ENCODE measurements at places on chromosomes 11 and 22.

GRCh38 chr22:50556703-50557102 lies 6.0 kb downstream of the SYCE3 start:
- DNase-seq, result no peak

GRCh38 chr11:114915871-114916805 lies 237.8 kb downstream of the NXPE2 start:
- no peak for DNase-seq

DNA sequence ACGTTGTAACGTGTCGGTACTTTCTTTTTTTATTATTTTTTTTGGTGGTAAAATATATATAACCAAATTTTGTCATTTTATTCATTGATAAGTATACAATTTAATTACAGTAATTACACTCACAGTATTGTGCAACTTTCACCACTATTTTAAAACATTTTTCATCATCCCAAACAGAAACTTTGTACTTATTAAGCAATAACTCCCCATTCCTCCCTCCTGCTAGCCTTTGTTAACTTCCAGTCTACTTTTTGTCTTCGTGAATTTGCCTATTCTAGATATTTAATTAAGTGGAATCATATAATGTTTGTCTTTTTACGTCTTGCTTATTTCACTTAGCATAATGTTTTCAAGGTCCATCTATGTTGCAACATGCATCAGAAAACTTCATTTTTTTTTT lies 58.5 kb downstream of the STIM1 start:
- DNase-seq, result no peak

- DNase-seq, result no peak
Measured at GRCh38 chr11:12989428-12990161, 19.5 kb upstream of the RASSF10 start.

GRCh38 chr22:38448945-38449745 lies 5.9 kb downstream of the KCNJ4 start:
- DNase-seq, result no peak

DNA sequence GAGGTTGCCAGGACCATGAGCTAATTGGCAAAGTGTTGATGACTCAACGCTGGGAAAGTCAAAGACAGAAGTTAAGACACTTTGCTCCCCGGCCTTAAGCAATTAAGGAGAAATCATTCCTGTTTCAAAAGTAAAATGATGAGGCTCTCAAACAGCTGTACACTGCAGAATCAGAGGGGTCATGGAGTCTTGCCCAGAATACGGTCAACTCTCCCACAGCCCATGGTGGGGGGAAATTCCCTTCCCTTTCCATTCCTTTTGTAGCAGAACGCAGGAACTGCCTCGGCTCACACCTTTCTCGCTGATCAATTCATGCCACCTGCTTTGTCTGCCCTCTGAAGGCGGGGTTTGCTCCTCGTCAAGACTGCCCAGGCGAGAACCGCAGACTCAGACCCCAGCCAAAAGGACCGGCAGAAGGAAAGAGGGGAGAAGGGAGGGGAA lies 52.8 kb downstream of the MN1 start:
- DNase-seq, result no peak

GRCh38 chr11:20342347-20343141 lies 21.0 kb upstream of the HTATIP2 start:
- no peak for DNase-seq

DNA sequence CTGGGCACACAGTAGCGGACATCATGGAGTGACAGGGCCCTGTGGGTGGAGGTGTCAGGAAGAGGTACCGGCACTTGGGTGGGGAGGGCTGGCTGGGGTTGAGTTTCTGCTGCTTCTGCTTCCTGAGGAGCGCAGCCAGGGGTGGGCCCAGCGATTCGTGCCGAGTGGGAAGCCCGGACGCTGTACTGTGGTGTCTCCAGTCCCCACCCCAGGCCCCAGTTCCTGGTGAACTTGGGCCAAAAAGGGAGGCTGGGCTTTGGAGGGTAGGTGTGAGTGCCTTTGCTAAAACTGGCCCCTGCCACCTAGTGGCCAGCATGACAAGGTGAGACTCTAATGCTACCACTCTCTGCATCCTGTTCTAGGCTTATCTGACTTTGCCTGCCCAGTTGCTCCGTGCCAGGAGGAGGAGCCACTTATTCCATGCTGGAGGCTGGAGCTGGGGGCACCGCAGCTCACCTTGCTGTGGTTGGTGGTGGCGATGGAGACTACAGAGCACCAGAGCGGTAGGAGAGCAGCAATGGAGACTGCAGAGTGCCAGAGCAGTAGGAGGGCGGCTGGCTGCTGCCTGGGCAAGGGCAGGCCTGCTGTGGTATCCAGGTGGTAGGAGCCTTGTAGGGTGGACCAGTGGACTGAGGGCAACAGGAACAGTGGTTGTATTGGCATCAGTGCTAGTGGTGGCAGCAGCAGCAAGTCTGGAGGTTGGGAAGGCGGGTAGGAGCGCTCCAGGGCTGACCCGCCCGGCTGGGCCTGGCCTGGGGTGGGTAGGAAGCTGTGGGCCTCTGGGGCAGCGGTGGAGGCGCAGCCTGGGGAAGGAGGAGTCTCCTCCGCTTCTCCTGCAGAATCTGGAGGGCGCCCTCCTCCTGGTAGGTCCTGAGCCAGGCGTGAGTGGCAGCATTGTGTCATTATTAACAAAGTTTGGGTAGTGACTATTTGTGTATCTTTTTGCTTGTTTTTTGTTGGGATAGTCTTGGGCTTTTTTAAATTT lies 2.2 kb upstream of the RFPL2 start:
- DNase-seq, result no peak

DNA sequence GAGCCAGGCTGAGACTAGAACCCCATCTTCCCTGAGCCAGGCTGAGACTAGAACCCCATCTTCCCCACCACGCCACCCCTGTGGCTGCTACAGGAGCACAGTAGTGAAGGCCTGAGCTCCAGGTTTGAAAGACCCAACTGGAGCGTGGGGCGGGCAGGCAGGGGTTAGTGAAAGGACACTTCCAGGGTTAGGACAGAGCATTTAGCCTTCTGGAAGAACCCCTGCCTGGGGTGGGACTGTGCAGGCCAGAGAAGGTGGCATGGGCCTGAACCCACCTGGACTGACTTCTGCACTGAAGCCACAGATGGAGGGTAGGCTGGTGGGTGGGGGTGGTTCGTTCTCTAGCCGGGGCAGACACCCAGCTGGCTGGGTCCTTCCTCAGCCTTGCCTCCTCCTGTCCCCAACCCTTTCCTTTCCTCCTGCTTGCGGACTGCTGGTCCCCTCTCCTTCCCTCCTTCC lies 24.1 kb downstream of the SUN2 start:
- no peak for DNase-seq

GRCh38 chr22:28075358-28075981 lies 156.4 kb upstream of the PITPNB start:
- no peak for DNase-seq

DNA sequence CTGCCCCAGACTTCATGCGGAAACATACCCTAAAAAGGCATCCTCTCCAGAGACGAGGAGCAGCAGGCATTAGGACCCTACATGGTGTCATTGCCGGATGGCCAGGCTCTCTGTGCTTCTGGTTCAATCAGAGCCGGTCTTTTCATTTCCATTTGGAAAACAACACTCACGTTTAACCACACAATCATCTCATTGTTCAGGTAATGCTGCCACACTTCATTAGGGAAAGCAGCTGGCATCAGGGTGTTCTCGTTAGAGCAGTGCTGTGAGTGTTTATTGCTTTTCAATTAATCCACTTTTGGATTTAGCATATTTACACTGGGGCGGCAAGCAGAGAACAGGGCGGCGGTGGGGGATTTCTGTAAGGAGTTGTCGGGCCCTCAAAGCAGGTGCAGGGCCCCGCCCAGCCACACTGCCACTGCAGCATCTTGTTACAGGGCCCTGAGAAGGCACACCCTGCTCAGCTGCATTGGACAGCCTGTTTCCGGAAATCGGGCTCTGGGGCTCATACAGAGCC lies 338.6 kb downstream of the SHANK2 start:
- DNase-seq, result no peak

- no peak for DNase-seq
Measured at GRCh38 chr22:24541681-24542515, 13.0 kb downstream of the GUCD1 start.

DNA sequence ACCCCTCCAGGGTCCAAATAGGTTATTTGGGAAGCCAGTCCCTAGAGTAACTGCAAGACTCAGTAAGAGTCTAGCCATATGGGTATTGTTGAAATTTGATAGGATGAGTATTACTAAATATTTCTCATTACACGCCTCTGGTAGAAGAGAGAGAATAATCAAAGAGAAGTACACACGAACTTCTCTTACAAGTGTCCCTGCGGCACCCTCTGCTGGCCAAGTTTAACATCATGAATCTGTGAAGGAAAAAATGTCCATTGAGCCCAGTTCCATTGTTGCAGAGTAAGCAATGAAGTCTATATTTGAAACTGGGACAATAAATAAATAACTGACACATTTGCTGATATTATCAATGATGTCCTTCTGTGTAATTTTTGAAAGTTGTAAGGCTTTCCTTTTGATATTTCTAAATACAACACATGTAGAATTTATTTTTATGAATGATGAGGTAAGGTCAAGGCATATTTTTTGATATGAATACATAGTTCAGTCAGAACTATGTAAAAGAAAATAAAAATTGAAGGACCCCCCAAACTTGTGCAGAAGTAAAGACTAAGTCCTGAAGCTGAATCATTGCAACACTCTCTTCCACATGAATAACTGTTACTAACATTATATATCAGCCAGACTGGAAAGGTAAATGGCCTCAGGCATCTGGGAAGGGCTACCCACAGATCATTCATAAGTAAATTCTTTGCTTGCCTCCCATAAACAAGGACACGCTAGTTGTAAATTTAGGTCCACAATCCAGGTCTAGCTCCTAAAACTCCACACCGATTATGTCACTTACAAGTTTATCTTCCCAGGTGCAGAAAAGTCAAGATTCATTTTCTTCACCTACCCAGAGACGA lies 10.0 kb downstream of the OR51L1 start:
- no peak for DNase-seq

DNA sequence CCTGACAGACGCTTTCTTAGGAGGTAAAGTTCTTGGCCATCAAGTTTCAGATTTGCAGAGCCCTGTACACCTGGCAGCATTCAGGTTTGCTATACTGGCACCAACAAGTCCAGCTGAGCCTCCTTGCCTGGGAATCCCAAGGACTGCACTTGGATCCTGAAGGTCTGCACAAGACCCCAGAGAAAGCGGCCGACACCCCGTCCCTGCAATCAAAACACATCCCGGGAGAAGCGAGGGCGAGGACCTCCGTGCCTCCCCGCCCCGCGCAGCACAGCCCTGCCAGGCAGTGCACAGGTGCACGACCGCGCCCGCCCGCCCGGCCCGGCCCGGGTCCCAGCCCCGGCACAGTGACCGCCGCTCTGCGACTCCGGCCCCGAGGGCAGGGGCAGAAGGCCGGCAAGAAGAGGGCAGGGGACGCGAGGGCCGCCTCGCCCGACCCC lies 559 bp downstream of the MRTFA start:
- no peak for DNase-seq

DNA sequence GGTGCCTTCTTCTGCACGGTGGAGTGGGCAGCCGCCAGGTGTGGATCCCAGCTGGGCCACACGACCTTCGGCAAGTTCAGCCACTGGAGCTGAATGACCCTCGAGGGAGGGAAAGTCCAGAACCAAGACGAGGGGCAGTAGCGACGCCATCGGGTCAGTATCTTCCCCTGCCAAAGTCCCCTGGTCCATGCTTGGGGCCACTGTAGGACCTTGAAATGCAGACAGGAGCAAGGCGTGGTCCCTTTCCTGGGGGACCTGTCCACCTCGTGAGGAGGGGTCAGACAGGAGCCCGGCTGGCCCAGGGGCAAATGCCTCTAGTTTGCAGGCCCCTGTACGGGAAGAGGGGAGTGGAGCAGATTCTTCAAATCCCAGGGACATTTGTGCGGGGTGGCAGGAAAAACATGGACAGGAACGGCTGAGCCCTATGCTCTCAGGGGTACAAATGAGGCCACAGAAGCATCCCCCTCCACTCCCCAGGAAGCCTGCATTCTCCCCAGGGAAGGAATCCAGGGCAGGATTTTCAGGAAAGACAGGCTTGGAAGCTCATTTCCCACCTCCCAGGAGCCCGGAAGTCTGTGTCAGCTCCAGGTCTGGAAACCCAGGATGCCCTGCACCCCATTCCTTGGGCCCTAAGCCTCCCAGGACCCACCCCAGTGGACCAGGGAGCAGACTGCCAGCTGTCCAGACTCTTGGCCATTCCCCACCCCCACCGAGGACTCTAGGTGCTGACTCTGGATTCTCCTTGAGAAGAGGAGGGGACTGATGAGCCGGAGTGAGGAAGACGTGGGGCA lies 6.6 kb downstream of the SHANK2 start:
- no peak for DNase-seq

DNA sequence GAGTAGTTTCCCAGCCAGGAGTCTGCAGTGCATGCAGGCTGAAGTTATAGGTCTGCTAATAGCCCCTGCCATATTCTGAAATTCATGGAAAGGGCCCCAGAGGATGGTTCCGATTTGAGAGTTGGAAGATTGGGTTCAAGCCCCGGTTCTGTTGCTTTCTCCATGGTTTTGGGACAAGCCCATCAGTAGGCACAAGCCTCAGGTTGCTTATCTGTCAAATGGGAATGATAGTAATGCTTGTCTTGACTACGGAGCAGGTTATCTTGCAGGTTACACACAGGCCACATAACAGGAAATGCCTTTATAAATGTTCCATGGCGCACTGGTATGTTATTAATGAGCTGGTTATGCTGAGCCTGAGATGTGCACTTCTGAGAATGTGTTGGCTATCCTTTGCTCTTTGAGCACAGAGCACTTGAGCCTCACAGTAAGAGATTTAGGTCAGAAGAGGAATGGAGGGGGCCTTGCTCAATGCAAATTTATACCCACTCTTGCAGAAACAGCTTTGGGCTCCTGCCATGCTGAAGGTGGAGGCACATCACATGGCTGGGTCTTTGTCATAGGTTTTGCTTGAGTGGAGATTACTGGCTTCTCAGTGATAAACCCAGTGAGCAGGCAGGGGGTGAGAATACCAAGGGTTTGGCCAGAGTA lies 47.1 kb downstream of the ZNRF3 start:
- no peak for DNase-seq

GRCh38 chr11:61161190-61162091 lies at the start of gene VPS37C:
Gene VPS37C, minus strand, starts transcription at chr11:61161426. Its CDS starts 22,597 bp downstream, at chr11:61138829.
- peak; percentile 86 for DNase-seq

DNA sequence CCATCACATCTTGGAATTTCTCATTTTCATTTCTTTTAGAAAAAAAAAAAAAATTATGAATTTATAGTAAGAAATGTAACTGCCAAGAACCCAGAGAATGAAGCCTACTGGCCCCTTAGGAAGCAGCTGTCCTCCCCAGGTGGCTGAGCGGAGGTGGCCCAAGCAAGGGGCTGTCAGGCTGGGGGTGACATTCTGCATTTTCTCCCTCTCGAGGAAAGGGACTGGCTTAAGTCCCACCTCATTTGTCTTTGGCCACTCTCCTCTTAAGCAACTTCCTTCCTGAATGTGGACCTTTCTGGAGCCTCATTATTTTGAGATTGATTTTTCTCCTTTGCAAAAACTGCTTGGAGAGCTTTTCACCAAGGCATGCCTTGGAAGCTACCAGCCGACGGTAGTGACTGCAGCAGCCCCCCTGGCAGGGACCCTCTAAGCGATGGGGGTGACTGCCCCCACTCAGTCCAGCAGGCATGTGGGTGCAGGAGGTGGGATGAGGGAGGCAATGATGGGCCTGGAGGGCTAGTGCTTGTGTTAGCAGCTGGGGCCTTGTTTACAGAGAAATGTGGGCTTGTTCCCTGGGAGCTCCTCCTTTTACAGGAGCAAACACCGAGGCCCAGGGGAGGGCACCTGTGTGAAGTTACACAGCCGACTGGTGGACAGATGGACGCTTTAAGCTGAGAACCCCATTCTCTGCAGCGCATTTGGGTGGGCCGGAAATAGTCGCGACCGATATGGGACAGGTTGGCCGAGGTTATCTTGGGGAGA lies 111.7 kb downstream of the MORC2 start:
- DNase-seq, result no peak

All from stimulated activated CD8-positive, alpha-beta memory T cell treated with anti-CD3 and anti-CD28 coated beads, Interleukin-2, amount 100 ng/mL, for 1 hour (primary cell).